HFFc6 (cell line): ENCODE measurements at places on chromosomes 11 and 22. TPM values are rescaled to one million over a fixed set of nuclear protein-coding genes. Genes with fewer than 3 reads are reported as not detected.

MS4A7 gene
- not detected in 2 replicates for total RNA-seq

BACE1 gene
- 59.6 to 74.4 TPM (median 62.5 TPM) in 3 replicates for total RNA-seq

SAA1 gene
- not detected in 3 replicates for total RNA-seq

RIN1 gene
- total RNA-seq = 34.9 to 49.8 TPM (median 37.3 TPM) in 3 replicates

CSF2RB gene
- total RNA-seq = 0.50 to 2.7 TPM (median 0.80 TPM) in 3 replicates

SMPD1 gene
- total RNA-seq = 121 and 138 TPM in 2 replicates

OR56A1 gene
- total RNA-seq = not detected in 3 replicates

TREH gene
- not detected in 3 replicates for total RNA-seq

CDC45 gene
- 8.8 to 18.3 TPM (median 18.2 TPM) in 3 replicates for total RNA-seq

MPEG1 gene
- total RNA-seq = not detected in 3 replicates

SCN2B gene
- not detected in 3 replicates for total RNA-seq

MCM5 gene
- total RNA-seq = 40.0 to 85.3 TPM (median 65.2 TPM) in 3 replicates

C11orf42 gene
- not detected in 3 replicates for total RNA-seq

MUC6 gene
- total RNA-seq = not detected in 3 replicates

ATG2A gene
- total RNA-seq = 17.9 to 20.4 TPM (median 18.3 TPM) in 3 replicates

OR8G1 gene
- not detected in 3 replicates for total RNA-seq

IZUMO1R gene
- not detected in 2 replicates for total RNA-seq
